ENCODE measurements at places on chromosomes 5 and 9.

GRCh38 chr5:14155739-14156138 is 12.6 kb downstream of the TRIO start:
- DNase-seq = no peak

GRCh38 chr9:133980864-133981588 is 11.1 kb downstream of the VAV2 start:
- no peak for DNase-seq

GRCh38 chr5:117713585-117714198 is 1139.1 kb upstream of the SEMA6A start:
- peak; percentile 0 for DNase-seq

GRCh38 chr5:167442922-167443321 is 848.5 kb upstream of the WWC1 start:
- no peak for DNase-seq

- DNase-seq = no peak
Measured at GRCh38 chr9:137491735-137492432, 32.8 kb upstream of the NSMF start.

GRCh38 chr5:58073243-58073642 is 386.6 kb downstream of the PLK2 start:
- DNase-seq = no peak

DNA sequence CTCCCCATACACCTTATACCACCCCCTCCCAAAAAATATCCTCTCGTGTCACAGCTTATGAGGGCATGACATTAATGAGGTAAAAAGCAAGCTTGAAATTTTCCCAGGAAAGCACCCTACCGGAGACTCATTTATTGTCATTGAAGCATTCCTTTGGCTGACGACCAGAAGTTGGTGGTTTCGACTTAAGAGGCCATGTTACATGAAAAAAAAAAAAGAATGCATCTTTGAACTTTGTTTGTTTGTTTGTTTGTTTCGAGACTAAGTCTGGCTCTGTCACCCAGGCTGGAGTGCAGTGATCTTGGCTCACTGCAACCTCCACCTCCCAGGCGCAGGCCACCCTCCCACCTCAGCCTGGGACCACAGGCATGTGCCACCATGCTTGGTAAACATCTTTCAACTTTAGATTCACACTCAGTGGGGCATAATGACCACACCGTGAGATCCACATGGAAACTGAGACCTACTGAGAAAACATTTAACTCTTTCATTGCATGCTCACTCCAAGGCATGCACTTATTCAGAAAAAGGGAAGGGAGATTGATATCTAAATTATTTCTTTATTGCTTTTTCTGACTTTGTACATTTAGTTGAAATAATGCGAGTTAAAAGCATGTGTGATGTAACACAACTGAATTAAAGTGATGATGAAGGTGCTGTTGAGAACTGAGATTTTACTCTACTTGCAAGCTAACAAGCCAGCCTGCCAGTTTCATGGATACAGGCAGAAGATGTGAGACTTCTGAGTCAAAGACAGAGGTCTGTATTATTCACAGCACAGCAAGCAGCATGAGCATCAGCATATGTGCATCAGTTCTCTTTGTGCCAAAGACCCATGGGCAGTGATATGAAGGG is 5.1 kb upstream of the RAB14 start:
- no peak for DNase-seq

- no peak for DNase-seq
Measured at GRCh38 chr5:41097642-41098041, 26.5 kb upstream of the MROH2B start.

- no peak for DNase-seq
Measured at GRCh38 chr5:108935611-108936010, 187.9 kb downstream of the FER start.

- no peak for DNase-seq
Measured at GRCh38 chr9:19385786-19386501, 5.9 kb upstream of the RPS6 start.

DNA sequence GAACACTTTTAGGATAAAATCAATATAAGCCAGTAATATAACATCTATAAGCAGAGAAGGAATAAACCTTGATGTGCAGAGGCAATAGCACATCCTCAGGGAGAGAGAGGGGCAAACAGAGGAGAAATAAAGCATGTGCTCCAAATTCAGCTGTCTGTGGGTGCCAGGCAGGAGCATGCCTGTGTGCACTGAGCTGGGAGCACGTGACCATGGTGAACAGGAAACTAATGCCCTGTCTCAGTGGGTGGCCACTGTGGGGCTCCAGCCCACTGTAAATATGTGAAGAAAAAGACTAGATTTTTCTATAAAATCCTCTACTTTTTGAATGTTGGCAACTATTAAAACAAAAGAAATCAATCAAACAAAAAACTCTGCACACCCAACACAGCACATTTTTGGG is 55.3 kb downstream of the FYB1 start:
- no peak for DNase-seq

DNA sequence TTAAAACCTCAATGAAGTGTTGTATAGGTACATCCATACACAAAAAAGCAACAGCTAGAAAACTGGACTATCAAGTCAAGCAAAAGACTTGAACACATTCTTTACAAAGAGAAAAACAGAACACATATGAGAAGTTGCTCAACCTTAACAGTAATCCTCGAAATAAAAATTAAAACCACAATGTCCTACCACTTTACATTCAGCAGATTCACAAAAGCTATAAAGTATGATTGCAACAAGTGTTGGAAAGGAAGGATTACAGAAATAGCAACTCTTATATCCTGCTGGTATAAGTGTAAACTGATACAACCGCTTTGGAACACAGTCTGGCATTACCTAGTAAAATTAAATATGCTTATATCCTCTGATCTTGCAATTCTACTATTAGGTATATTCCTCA is 28.5 kb upstream of the GOLGA1 start:
- DNase-seq = no peak

DNA sequence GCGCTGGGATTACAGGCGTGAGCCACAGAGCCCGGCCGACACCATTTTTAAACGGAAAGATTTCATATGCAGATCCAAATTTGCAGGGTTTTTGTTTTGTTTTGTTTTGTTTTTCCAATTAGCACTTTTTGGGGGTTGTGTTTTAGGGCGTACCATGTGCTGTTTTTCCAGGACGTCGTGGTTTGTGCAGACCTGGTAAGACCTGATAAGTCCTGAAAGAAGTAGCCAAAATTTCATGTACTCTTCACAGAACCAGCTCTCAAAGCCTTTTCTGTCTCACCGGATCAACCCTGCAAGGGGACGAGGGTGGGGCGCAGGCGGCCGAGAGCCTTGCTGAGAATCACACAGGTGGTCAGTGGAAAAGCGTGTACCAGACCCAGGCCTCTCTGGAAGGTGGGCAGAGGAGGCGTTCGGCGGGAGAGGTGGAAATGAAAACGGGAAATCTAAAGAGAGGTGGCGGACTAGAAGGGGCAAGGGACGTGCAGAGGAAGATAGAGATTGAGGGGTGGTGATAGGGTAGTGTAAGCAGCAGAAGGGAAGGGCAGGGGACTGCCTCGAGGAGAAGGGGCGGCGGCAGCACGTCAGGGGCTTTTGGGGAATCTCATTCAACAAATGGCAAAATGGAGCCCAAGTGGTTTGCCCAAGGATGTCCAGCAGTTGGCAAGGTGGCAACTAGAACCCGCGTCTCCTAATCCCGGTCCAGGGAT is 1.1 kb upstream of the FAF2 start:
- no peak for DNase-seq

- DNase-seq = no peak
Measured at GRCh38 chr9:129282731-129283211, 104.7 kb upstream of the IER5L start.

DNA sequence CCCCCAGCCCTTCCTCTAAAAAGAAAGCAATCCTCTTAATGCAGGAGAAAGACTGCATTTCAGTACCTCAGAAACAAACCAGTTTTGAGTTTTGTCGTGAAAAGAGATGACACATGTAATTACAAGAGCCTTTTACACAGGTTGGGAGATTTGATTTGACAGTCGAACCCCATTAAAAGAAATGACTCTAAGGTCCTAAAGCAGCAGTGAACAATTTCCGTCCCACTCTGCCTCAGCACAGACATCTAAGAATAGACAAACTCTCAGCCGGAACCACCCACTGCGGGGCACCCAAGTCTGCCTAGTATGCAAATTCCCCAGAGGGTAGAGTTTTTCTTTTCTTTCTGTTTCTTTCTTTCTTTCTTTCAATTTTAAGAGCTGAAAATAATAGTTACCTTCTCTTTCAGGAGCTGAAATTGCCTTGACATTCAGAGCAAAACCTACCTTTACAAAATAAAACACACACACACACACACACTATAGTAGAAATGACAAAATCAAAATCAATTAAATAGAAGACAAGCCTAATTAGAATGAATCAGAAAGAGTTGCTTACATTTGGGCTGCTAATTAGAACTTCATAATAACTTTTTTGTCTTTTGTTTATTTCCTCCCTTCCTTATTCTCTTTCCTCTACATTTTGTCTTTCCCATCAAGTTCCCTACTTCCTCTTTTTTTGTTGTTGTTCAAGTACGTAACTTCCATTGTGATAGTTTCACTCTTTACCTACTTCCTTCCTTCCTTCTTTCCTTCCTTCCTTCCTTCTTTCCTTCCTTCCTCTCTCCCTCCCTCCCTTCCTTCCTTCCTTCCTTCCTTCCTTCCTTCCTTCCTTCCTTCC is 65.1 kb downstream of the BASP1 start:
- no peak for DNase-seq
